T-helper 9 cell (primary cell): ENCODE measurements at places on chromosomes 13 and 19.

- DNase-seq, result no peak
Observed at GRCh38 chr19:9620842-9621155, 233 bp downstream of the ZNF561 start.

GRCh38 chr13:77143431-77143830 is 116.5 kb upstream of the FBXL3 start:
- no peak for DNase-seq

- DNase-seq, result no peak
Observed at GRCh38 chr13:99218126-99218525, 17.5 kb downstream of the UBAC2 start.

GRCh38 chr19:39444598-39445195 is 685 bp upstream of the SUPT5H start:
- DNase-seq, result no peak

- DNase-seq, result no peak
Observed at GRCh38 chr13:36665630-36666029, 8.2 kb upstream of the SERTM1 start.

DNA sequence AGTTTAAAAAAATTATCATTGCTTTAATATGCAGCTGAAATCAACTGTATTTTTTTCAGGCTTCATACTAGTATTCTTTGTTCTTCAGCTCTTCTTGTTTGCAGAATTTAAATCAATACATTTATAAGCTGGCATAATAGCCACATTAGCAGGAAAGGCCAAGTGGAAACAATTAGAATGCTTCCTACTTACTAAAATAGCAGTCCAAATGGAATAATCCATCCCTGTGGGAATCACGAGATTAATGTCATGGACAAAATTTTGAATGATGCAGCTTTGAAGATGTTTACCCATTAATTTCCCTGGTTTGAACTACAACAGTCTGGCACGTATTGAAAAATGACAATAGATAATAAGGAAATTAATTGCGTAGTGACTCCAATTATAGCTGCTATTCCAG is 2650.8 kb downstream of the PCDH9 start:
- DNase-seq, result no peak

- no peak for DNase-seq
Observed at GRCh38 chr19:31574251-31574973, 225.2 kb upstream of the TSHZ3 start.

DNA sequence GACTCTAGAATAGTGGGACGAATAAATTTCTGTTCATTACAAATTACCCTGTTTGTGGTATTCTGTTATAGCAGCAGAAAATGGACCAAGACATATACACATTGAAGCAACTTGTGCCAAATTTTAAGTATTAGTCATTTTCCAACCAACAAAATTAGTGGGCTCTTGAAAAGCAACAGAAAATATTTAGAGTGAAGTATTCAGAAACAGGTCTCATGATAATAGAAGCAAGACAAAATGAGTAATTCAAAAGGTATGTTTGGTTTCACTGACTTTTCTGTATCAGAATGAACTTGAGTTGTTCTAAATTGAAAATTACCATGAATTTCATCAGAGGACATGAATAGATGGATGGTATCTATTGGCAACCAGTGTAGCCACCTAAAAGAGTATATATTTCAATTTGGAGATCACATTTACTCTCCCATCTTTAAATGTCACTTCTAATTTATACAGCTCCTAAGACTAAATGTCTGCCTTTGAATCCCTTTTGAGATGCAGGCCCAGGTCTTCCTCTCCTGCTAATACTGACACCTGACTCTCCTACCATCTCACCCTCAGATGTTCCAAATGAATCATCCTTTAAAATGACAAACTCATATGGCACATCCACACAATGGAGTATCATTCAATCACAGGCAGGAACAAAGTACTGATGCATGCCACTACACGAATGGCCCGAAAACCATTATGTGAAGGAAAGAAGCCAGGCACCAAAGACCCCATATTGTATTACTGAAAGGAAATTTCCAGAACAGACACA is 40.7 kb upstream of the DOCK9 start:
- DNase-seq, result no peak

DNA sequence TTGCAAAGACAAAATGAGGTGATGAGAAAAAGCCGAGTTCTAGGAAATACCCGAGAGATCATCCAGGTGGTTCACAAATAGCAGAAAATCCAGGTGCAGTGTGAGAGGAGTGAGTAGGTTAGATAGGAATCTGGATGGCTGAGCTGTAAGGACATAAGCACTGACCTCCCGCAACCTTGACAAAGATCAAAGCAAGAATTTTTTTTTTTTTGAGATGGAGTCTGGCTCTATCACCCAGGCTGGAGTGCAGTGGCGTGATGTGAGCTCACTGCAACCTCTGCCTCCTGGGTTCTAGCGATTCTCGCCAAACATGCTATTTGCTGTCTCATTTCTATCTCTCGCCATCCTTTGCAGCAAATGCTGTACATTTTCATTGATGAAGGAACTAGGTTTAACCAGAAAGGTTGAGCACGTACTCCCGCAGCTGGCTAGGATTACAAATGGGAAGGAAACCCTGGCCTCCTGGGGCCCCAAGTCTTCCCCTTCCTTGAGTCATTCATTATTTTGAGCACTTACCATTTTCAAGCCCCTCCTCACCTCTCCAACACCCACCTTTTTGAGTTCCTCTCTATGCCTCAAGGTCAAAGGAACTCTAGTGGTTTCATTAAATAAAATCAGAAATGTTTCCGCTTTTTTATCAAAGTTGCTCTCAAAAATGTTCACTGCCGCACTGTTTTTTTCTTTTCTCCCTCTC is 38.8 kb downstream of the NLRP12 start:
- no peak for DNase-seq

- no peak for DNase-seq
Observed at GRCh38 chr13:84076280-84076679, 194.0 kb upstream of the SLITRK1 start.

GRCh38 chr13:71864094-71864985 is 2.7 kb downstream of the DACH1 start:
- no peak for DNase-seq

GRCh38 chr19:10473192-10473591 is 30.0 kb downstream of the KEAP1 start:
- DNase-seq, result no peak
